HepG2 (cell line): ENCODE measurements at places on chromosomes 1 and 21.

DNA sequence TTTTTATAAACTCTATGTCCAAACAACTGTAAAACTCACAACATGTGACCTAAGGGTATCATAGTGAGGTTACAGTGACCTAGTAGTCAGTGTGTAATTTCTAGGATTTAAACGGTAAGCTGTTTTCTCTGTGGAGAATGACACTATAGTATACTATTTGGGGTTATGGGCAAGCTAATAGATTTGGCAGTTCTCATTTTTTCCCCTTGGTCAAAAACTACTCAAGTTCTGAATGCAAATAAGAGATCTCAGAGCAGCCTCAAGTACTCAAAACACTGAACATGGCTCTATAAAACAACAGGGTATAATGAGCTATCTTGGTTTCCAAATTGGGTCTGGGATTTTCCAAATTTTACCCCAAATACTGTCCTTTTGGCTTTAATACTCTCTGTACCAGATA lies 88.5 kb upstream of the HMCN1 start:
- no peak for DNase-seq

GRCh38 chr1:113042285-113043143 lies 30.5 kb upstream of the LRIG2 start:
- DNase-seq: peak; percentile 68

GRCh38 chr1:19003371-19004290 lies 47.2 kb upstream of the IFFO2 start:
- DNase-seq: no peak

GRCh38 chr21:26110715-26111114 lies 59.9 kb downstream of the APP start:
- no peak for DNase-seq

GRCh38 chr1:182629499-182630096 lies 25.4 kb upstream of the RGS16 start:
- no peak for DNase-seq

- peak; percentile 34 for DNase-seq
These were observed 22.1 kb upstream of the SMYD3 start for GRCh38 chr1:246528933-246529731.

DNA sequence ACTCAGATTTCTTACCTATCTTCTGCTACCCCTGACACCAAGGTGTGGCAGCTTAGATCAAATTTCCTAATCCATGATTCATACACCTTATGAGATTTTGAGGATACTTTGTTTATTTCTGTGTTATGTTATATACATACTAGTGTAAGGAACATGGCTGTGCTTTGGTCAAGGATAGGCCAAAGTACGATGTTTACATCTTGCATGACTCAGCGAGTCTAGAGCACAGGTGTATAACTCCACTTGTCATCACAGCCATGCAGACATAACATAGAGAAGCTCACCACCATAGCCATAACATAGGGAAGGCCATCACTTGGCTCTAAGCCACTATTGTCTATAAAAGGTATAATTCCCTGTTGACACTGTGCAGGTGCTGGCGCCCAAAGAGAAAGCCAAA lies 61.2 kb downstream of the GBP6 start:
- no peak for DNase-seq

DNA sequence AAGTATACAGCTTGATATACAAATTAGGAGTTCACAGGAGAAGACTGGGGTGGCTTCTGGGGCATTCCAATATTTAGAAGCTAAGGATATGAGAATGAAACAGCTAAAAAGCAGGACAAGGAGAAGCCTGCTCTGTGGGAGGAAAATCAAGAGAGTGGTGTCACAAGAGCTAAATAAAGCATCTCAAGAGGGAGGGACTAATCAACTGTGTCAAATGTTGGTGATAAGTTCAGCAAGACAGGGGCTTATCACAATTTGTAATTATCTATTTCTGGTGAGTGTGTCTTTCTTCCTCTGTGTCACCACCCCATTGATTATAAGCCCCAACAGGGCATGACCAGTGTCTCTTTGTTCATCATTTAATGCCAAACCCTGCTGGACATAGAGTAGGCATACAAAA lies 295.8 kb upstream of the DUSP10 start:
- DNase-seq: no peak

DNA sequence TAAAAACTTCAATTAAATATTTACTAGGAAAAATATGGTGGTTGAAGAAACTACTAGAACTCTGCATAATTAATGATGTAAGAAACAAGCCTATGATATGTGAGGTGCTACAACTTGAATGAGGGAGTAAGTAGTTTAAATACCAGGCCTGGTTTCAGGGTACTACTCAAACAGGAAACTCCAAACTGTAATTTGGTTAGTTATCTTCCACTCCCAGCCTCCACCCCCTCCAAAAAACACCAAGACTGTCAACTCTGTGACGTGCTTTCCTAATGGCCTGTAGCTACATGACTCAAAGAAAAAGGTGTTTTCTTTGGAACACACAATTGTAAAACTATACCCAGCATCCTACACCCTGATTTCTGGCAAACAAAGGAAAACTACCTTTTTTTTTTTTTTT lies 55.9 kb upstream of the RCC1 start:
- no peak for DNase-seq

DNA sequence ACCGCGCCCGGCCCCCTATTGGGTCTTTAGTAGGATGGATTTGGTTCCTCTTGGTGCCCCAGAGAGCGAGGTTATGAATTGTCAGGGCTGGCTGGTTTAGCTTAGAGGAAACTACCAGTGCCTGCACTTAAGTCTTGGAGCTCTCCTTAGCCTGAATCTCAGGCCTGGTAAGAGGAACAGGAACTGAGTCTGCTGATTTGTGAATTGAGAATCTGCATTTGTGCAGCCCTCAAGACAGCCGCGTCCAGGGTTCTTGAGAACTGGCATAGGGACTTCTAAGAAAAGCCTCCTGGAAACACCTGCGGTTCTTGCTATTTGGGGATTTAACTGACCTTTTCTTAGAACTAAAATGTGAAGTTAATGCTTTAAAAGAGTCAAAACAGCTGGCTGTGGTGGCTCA lies 1.7 kb downstream of the NECAP2 start:
- DNase-seq: no peak

- DNase-seq: peak; percentile 73
These were observed 658 bp upstream of the COL16A1 start for GRCh38 chr1:31704271-31705079.

GRCh38 chr1:41444785-41445184 lies 39.7 kb downstream of the EDN2 start:
- DNase-seq: no peak

- DNase-seq: no peak
These were observed 60.8 kb upstream of the SLC35F3 start for GRCh38 chr1:233843525-233844204.

DNA sequence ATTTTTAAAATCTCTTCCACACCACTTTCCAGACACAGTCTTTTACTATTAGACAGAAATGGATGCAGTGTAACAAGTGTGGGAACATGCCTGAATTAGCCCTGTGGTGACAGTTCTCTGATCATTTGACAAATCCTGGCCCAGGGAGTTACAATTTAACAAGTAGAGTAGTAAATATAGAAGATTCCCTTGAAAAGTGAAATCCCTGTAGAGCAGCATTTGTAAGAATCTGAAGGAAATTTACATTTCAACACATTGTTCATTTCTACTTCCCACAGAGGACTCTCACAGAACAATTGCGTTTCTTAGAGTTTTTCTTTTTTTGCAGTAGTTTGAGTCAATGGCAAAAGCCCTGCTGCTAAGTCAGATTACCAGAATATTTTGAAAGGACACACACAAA lies 458.3 kb upstream of the BRINP3 start:
- DNase-seq: no peak

GRCh38 chr1:1421907-1422464 lies 910 bp upstream of the ANKRD65 start:
- DNase-seq: no peak

DNA sequence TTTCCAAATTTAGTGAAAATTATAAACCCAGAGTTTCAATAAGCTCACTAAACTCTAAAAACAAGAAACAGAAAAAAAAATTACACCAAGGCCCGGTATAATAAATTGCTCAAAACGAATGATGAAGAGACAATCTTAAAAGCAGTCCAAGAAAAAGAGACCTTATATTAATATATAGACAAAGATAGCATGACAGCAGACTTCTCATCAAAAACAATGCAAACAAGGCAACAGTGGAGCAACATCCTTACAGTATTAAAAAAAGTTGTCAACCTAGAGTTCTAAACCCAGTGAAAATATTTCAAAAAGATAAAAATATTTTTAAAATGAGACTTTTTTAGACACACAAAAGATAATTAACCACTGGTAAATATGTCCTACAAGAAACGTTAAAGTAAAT lies 46.7 kb downstream of the KIFAP3 start:
- no peak for DNase-seq

- no peak for DNase-seq
These were observed 570.5 kb downstream of the MRPL39 start for GRCh38 chr21:25036775-25037174.

DNA sequence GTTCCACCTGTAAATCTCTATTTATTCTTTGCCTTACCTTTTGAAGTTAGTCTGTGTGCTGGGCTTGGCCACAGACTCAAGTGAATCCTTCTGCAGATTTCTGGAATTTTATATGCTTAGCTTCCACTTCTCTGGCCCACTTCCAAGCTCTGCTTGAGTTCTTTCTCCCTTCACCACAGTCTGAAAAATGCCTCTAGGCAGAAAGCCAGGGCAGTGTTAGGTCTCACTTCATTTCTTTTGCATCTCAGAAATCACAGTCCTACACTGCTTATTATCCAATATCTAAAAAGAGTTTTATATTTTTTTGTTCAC lies 48.9 kb downstream of the INKA2 start:
- DNase-seq: no peak

GRCh38 chr1:224739997-224740684 lies 124.0 kb downstream of the CNIH3 start:
- no peak for DNase-seq

GRCh38 chr1:177346790-177347359 lies 176.1 kb downstream of the BRINP2 start:
- DNase-seq: peak; percentile 9

DNA sequence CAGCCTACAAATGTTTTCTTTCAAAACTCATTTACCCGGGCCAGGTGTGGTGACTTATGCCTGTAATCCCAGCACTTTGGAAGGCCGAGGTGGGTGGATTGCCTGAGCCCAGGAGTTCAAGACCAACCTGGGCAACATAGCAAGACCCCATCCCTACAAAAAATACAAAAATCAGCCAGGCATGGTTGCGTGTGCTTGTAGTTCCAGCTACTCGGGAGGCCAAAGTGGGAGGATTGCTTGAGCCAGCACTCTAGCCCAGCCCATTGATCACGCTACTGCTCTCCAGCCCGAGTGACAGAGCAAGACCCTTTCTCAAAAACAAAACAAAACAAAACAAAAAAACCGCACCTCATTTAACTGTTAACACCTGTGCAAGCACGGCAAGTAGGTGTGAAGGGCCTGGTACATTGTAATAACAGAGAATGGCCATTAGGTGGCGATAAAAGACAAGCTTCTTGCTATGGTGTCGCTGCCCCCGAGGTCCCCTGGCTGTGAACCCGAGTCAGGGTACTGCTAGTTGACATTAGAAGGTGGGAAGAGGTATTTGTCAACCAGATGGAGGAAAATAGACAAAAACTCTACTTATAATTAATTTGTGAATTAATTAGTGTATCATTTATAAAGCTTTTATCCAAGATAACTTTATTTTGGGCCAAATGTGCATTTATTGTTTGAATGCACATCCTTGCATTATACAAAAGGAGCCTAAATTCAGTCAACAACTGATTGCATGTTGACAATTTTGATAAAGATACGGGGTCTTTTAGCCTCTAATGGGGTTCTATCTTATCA lies 66.5 kb downstream of the SH3BGR start:
- peak; percentile 60 for DNase-seq

GRCh38 chr1:66242646-66243547 lies 291.1 kb upstream of the SGIP1 start:
- DNase-seq: peak; percentile 75

DNA sequence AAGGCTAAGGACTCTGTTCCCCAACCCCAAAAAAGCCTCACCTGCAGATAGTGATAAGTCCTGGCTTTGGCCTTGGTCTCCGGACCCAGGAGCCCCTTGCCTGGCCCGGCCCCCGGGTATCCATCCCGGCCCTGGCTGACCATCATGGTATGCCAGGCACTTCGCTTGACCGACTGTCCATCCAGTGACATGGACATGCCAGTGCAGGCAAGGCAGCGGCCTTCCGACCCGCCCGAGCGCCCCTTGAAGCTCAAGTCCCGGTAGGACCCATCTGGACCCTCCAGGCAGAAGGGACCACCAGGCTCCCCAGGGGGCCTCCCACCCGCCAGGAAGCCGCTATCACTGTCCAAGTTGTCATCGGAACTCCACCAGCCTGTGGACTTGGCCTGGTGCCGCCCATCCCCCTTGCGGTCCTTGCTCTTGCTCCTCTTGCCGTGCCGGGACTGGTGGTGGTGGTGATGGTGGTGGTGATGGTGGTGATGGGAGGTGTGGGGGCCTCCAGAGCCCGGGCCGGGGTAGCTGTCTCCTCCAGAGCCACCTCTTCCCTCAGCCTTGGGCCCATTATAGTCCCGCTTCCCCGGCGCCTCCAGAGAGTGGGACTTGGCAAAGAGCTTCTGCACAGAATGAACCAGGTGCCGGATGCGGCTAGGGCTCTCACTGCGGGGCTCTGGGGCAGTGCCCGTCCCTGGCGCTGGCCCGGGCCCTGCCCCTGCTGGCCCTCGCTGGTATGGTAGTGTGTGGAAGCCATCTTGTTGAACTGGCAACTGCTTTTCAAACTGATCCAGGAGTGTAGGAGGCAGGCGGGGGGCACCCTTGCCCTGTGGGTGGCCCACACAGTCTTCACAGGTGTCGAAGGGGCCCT lies 25.0 kb downstream of the DLGAP3 start:
- DNase-seq: no peak

DNA sequence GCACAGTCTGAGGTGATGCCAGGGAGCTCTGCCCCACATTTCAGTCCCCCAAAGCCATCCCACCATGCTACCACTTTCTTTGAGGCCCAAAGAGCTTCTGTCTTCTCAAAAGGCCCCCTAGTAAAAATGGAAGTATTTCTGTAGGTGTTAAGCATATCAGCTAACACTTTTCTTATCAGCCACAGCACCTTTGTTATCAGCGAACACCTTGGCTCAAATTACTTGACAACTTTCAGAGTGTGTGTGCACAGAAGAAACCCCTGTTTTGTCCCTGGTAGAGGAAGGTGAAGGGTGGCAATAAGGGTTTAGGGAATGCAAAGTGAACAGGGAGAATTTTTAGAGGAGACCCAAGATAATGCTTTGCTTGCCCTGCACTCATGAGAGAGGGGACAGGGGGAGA lies 54.8 kb upstream of the GJA8 start:
- no peak for DNase-seq

GRCh38 chr1:97365026-97365425 lies 555.8 kb downstream of the DPYD start:
- no peak for DNase-seq

GRCh38 chr1:176773038-176773437 lies 310.1 kb downstream of the PAPPA2 start:
- no peak for DNase-seq

GRCh38 chr1:223034270-223034798 lies 108.7 kb downstream of the TLR5 start:
- DNase-seq: no peak

- DNase-seq: no peak
These were observed 1.6 kb downstream of the HES2 start for GRCh38 chr1:6417961-6418667.

- DNase-seq: no peak
These were observed 257.7 kb upstream of the CSF3R start for GRCh38 chr1:36740446-36740845.
